ENCODE measurements at places on chromosomes 2 and 18.

DNA sequence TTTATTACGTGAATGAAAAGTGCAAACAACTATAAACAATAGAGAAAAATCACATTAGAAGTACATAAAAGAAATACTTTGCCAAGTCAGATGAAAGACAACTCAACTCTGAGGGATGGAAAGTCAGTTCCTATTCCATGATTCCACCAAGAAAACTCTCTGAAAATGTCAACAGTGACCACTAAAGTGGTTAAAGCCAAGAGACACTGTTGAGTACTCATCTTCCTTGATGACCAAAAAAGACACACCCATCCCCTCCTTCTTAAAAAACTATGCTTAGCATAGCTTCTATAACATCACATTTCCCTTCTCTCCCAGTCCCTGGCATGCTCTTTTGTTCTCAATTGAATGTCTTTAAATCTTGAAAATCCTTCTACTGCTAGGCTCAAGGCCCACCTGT, 160.0 kb downstream of the TCF4 start:
- DNase-seq: no peak

DNA sequence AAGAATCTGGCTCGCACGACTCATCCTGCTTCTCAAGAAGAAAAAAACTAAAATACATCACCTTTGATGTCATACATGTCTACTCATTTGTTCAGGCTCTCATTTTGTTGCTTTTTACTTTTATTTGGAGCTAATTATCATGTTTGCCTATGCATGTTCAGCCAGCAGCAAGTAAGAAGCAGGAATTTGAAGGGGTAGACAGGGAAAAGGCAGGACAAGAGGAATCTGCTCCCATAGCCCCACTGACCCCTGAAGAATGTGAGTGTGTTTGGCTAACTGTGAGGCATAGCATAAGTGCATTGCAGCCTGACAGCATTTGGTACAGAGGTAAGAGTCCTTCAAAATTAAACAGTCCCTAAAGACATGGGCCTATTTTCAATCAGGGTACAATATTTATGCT, 72.7 kb downstream of the NYAP2 start:
- no peak for DNase-seq

- DNase-seq: no peak
These were observed 92.1 kb upstream of the CREB1 start for GRCh38 chr2:207437524-207438143.

GRCh38 chr2:186339716-186340115, 146.3 kb upstream of the ZC3H15 start:
- no peak for DNase-seq

DNA sequence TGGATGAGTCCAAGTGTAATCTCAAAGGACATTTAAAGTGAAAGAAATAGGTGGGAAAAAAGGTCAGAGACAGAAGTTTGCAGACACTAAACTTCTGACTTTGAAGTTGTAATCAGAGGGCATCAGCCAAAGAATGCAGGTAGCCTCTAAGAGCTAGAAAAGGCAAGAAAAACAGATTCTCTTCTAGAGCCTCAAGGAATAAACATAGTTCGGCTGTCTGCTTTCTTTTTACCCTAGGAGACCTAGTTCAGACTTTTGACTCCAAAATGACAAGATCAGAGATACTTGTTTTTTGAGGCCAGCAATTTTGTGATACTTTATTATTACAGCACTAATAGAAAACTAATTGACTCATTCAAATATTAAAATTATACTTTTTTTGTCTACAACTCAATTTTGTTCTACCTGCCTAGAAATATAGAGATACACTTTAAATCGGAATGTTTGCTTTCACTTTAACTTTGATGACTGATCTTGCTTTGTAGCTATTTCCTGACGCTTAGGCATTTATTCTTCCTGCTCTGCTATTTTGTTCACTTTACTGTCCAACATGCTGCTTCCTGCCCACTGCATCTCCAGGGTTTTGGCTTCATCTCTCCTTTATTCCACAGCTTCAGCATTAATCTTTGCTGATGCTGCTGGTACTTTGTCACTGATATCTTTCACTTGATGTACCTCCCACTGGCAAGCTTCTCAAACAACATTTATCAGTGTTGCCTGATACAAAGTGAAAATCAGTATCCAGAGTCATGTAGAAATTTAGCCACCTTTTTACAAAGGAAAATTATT, 272.5 kb downstream of the DSEL start:
- no peak for DNase-seq

DNA sequence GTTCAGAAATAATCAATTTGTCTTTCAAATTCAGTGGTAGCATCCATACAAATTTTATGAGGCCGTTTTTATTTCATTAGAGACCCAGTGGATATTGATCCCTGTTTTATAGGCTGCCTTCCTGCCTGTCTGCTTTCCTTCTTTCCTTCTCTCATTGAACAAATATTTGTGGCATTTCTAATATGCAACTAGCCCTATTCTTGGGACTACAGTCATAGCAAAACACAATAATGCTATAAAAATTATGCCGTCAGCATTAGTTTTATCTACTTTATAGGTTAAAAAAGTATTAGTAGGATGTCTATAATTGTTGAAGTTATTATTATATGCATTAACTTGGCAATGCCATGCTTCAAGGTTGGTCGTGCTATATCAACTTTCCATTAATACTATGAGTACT, 2037.8 kb upstream of the LRRTM1 start:
- DNase-seq: no peak

All from stimulated activated naive CD4-positive, alpha-beta T cell treated with Interleukin-2 at 50 U/mL for 16 hours (primary cell).